CD4-positive, CD25-positive, alpha-beta regulatory T cell (primary cell): ENCODE measurements at places on chromosomes 5 and 9. TPM values are rescaled to one million over a fixed set of nuclear protein-coding genes. Genes with fewer than 3 reads are reported as not detected.

RHOBTB3 gene
- 2.7 TPM for polyA plus RNA-seq

GARNL3 gene
- polyA plus RNA-seq, result not detected

RXFP3 gene
- not detected for polyA plus RNA-seq

SLC36A3 gene
- not detected for polyA plus RNA-seq

ORM1 gene
- polyA plus RNA-seq, result not detected
